Breast epithelium (tissue), 4 donors: ENCODE measurements at places on chromosomes 12 and 14. TPM values are rescaled to one million over a fixed set of nuclear protein-coding genes. Genes with fewer than 3 reads are reported as not detected.
A peak's percentile ranks its signal among the peaks of the same experiment; 100 is the strongest.

Gene B4GALNT3
- total RNA-seq = 0.16 TPM

Gene DDN
- total RNA-seq = not detected

Gene CDCA3
- 1.8 TPM for total RNA-seq

Gene GLS2
- 4.6 TPM for total RNA-seq

GRCh38 chr14:75143761-75144527, 17.1 kb upstream of the NEK9 start:
- peaks cover 6% of the 10 kb centered on the region for H3K4me1 ChIP-seq
- no peak overlapping the region for H3K4me3 ChIP-seq
- no peaks in the 10 kb centered on the region for H3K36me3 ChIP-seq
- H3K27ac ChIP-seq = peak overlapping the region; percentile 26

GRCh38 chr12:111991946-111992345, 21.0 kb downstream of the TMEM116 start:
- no peaks in the 10 kb centered on the region for H3K27me3 ChIP-seq
- H3K4me1 ChIP-seq = no peaks in the 10 kb centered on the region

GRCh38 chr12:123120452-123121166, 30.3 kb downstream of the PITPNM2 start:
- no peak for DNase-seq
- no peak overlapping the region for H3K4me3 ChIP-seq
- H3K27ac ChIP-seq = peak overlapping the region; percentile 1
- H3K36me3 ChIP-seq = no peaks in the 10 kb centered on the region
- no peaks in the 10 kb centered on the region for H3K27me3 ChIP-seq
- no peaks in the 10 kb centered on the region for H3K4me1 ChIP-seq

DNA sequence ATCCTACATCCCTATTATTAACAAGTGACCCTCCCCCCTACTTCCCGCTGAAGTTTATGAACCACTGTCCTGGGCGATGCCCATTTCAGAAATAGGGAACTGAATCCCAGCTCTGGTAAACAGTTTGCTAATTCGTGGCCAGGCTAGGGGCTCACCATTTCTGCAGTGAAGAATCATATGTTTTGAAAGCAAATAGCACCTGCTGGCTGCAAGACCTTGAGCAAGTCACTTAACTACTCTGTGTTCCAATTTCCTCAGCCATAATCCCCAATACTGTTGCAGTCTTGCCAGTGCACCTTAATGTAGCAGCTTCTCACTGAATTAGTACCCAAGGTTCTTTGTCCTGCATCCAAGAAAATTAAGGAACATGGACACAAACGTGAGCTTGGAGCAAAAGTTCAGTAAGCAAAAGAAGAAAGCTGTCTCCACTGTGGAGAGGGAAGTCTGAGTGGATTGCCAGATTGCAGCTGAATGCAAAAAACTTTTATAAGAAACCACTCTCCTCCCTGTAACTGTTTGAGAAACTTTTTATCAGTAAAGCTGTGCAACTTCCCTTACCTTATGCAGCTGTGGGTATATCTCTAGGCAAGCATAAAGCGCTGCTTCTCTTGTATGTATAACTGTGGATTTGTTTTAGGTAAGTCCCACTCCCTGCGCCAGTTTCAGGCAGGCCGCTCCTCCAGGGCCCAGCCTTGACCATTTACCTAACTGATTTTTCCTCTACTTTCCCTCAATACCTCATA, 824 bp downstream of the OAS1 start:
- no peak for DNase-seq
- H3K4me1 ChIP-seq = peaks cover 5% of the 10 kb centered on the region
- no peaks in the 10 kb centered on the region for H3K27me3 ChIP-seq
- no peaks in the 10 kb centered on the region for H3K36me3 ChIP-seq
- H3K4me3 ChIP-seq = peak overlapping the region; percentile 76

Gene KLHL33
- 0.29 TPM for total RNA-seq

DNA sequence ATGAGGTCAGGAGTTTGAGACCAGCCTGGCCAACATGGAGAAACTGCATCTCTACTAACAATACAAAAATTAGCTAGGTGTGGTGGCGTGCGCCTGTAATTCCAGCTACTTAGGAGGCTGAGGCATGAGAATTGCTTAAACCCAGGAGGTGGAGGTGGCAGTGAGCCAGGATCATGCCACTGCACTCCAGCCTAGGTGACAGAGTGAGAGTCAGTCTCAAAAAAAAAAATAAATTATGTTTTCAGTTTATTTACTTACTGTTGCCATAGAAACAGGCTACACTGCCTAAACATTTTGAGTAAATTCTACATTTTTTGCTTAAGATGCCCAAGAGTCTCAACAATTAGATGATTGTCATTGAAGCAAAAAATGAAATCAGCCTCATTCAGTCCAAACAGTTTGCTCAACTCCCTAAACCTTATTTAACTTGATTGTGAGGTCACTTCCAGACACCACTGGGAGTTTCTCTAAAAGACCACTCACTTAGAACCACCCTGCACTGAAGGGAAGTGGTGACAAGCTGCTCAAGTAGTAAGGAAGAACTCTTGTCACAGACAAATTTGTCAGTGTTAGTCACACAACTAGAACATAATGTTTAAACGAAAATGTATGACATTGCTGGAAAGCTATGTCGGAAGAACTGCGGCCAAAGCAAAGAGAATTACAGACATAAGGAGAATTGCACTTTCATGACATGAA, 9.8 kb upstream of the GNPNAT1 start:
- no peak for DNase-seq
- H3K4me3 ChIP-seq = no peak overlapping the region
- no peaks in the 10 kb centered on the region for H3K27me3 ChIP-seq
- H3K4me1 ChIP-seq = no peaks in the 10 kb centered on the region
- no peaks in the 10 kb centered on the region for H3K36me3 ChIP-seq
- no peak overlapping the region for H3K27ac ChIP-seq

Gene SCARB1
- total RNA-seq = 20.2 TPM

GRCh38 chr14:91294153-91294552, 49.6 kb upstream of the GPR68 start:
- H3K27me3 ChIP-seq = no peaks in the 10 kb centered on the region
- H3K27ac ChIP-seq = no peak overlapping the region
- H3K4me1 ChIP-seq = no peaks in the 10 kb centered on the region
- no peak for DNase-seq
- H3K36me3 ChIP-seq = no peaks in the 10 kb centered on the region
- H3K4me3 ChIP-seq = no peak overlapping the region

DNA sequence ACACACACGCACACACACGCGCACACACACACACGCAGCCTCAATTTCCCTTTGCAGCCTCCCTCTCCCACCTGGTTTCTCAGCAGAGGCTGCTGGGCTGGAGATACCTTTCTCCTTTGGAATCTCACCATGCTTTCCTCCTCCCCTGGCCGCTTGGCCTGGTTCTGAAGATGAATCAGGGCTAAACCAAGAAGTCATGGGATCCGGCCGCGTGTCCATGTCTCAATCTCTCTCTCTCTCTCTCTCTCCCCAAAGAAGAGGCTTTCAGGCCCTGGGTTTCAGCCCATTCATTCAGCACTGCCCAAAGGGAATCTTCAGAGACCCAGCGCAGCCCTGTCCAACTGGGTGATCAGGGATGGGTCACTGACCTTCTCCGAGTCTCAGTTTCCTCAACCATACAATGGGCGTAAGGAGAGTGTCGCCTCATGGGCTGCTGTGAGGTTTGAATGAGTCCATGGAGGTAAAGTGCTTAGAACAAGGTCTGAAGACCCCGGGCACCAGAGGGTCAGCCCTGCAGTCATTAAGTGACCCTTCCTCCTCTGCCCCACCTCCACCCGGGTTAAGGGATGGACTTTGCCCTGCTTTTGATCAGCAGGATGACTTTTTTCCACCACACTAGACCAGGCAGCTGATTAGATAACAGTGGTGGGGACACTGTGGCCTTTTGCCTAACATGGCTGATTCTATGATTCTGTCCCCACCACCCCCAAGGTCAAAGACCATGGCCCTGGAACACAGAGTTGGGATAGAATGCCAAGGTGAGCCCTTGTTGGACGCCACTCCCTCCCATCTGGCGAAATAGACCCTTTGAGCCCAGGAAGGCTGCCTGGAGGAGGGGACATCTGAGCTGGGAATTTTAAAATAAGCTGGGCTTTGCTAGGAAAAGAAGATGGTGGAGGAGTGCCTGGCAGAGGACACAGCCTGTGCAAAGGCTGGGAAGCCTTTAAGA, 42.1 kb downstream of the SCARB1 start:
- H3K27ac ChIP-seq = no peak overlapping the region
- no peak for DNase-seq
- H3K36me3 ChIP-seq = no peaks in the 10 kb centered on the region
- no peak overlapping the region for H3K4me3 ChIP-seq

Gene LPAR5
- 1.8 TPM for total RNA-seq

Gene AGAP2
- total RNA-seq = 1.6 TPM

Gene NGB
- not detected for total RNA-seq

DNA sequence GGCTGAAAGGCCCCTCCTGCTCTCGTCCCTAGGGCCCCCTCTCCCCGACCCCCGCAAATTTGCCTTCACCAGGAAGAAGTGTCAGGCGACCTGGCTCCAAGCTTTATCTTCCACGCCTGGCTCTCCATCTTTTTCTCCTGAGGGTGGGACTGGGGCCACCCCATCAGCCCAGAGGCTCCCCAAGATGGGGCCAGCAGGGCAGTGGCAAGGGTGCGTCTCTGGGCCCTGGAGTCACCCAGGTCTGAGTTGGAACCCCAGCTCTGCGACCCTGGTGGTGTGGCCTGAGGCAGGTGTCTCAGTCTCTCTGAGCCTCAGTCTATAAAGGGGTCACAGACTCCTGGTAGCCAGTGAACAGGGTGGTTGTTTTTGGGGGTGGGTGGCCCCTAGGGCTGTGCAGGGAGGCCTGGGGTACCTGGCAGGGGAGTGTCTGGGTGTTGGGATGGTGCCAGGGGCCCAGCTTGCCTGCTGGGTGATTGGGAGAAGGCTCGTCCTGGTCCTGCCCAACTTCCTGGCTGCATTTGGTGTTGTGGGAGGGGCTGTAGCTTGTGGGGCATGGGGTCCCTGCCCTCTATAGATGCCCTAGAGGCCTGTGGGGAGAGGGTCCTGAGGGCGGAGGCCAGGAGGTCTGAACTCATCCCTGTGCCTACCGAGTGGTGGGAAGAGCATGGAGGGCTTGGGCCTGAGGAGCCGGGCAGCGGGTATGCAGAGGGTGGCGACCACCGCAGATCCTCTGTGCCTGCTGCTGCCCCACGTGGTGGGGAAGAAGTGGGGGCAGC, 7.6 kb downstream of the KIF26A start:
- no peaks in the 10 kb centered on the region for H3K36me3 ChIP-seq
- H3K4me3 ChIP-seq = no peak overlapping the region
- H3K4me1 ChIP-seq = peaks cover 4% of the 10 kb centered on the region
- no peak for DNase-seq

DNA sequence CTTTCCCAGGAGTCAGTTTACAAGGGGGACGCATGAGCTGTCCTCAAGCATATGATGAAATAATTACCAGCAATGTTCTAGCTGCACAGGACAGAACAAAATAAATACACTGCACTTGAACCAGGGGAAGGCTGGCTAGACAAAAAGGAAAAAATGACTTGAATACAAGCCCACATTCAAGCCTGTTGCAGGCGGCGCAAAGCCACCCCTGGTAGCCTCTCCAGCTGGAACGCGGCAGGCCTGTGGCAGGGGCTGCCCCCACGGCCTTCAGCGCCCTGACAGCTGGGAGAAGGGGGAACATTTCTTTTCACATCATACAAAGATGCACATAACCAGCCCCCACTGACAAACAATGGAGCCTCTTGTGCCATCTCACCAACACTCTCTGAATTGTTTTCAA, 57.1 kb downstream of the TRAFD1 start:
- peaks cover 11% of the 10 kb centered on the region for H3K36me3 ChIP-seq
- no peak overlapping the region for H3K4me3 ChIP-seq
- DNase-seq = no peak
- peaks cover 9% of the 10 kb centered on the region for H3K4me1 ChIP-seq

Gene CIT
- 2.4 TPM for total RNA-seq

GRCh38 chr12:51972849-51973273, 21.4 kb downstream of the ACVR1B start:
- no peak for DNase-seq
- no peaks in the 10 kb centered on the region for H3K27me3 ChIP-seq
- H3K36me3 ChIP-seq = no peaks in the 10 kb centered on the region
- H3K4me3 ChIP-seq = no peak overlapping the region
- peaks cover 16% of the 10 kb centered on the region for H3K4me1 ChIP-seq

Gene TROAP
- total RNA-seq = 0.66 TPM

- no peaks in the 10 kb centered on the region for H3K36me3 ChIP-seq
- no peak overlapping the region for H3K27ac ChIP-seq
- no peak overlapping the region for H3K4me3 ChIP-seq
Measured at GRCh38 chr14:36054353-36055051, 122.0 kb downstream of the PTCSC3 start.

Gene WNT1
- not detected for total RNA-seq

Gene ARHGDIB
- total RNA-seq = 159 TPM

Gene SLC17A8
- not detected for total RNA-seq

Gene SMCO3
- total RNA-seq = 0.59 TPM

DNA sequence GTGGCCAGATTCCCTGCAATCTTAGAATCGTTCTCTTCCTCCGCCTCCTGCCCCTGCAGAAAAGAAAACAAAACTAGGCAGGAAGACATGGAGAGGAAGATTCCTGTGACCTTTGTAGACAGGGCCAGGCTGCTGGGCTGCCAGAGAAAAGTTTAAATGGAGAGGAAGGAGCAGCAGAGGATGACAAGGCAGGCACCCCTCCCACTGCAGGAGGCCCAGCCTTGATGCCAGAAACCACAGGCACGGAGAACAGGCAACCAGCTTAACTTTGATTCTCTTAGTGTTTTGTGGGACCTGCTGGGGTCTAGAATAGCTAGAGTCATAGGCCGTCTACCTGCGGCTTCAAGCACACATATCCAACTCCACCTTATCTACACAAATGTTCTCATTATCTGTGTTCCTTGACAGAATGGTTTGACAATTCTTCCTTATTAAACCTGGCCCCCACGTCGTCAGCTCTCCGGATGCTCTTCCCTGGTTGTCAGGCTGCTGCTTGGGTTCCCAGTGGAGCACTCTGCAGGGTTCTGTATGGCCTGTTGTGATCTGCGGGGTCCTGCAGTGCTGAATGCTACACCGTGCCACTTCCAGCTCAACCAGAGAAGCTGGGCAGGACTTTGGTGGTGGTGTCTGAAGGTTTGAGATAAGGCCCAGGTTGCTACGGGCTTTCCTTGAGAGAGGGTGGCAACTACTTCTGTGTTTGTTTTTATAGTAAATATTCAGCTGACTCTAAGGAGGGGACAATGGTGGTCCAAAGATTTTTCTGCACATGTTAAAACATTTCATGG, 609.5 kb downstream of the AACS start:
- no peak overlapping the region for H3K27ac ChIP-seq
- H3K4me1 ChIP-seq = no peaks in the 10 kb centered on the region
- H3K27me3 ChIP-seq = no peaks in the 10 kb centered on the region
- DNase-seq = no peak

Gene CLEC2D
- 30.1 TPM for total RNA-seq

Gene SERPINA1
- total RNA-seq = 42.6 TPM
